ENCODE measurements at places on chromosomes 4 and X.

DNA sequence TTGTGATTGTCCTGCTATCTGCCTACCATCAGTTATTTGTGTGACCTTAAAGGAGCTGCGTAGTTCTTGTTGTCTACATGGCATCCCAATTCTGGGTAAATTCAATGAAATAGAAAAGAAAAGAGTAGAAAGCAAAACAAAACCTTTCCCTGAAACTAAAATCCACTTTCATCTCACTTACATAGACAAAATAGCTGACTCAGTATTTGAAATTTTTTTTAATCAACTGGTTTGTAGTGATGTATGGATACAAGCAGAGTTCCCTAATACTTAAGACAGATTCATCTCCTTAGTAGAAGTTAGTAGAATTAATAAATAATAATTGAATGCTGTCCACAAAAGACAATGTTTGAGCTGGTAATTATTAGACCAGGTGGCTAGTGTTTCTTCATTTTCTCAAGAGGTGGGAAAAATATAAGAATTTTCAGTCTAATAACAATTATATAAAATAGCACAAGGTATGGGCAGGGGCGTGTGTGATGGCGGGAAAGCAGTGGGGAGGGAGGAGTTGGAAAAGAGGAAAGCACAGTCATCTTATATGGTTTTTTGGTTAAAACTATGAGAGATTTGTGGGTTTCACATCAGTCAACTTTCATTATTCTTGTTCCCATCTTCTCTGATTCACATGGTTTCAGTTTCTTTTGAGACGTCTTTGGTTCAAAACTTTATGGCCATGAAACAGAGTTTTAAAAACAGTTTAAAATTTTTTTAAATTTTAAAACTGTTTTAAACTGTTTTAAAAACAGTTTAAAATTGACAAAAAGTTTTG is 275.2 kb downstream of the SPRY1 start:
- DNase-seq = peak; percentile 16

- no peak for DNase-seq
These were observed 81.2 kb downstream of the LDB2 start for GRCh38 chr4:16817286-16817685.

- no peak for DNase-seq
These were observed 423.1 kb downstream of the BCOR start for GRCh38 chrX:39674490-39675161.

DNA sequence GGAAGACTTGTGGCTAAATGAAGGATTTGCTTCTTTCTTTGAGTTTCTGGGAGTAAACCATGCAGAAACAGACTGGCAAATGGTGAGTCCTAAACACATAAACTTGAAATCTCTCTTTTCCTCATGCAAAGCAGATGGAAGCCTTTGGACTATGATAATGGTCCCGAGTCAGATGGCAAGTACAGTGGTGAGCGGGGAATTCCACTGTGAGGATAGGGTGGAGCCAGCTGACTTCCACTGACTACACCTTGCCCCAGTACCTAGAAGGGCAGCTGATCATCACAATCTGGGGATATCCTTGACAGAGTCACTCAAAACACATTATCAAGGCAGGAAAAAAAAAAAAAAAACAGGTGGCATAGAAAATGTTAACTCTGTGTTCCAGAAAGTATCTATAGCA is 34.3 kb downstream of the ENPEP start:
- DNase-seq = no peak

GRCh38 chrX:154487518-154488290 is 1.3 kb upstream of the UBL4A start:
- DNase-seq = no peak

GRCh38 chr4:60729194-60729593 is 470.9 kb upstream of the ADGRL3 start:
- DNase-seq = no peak

DNA sequence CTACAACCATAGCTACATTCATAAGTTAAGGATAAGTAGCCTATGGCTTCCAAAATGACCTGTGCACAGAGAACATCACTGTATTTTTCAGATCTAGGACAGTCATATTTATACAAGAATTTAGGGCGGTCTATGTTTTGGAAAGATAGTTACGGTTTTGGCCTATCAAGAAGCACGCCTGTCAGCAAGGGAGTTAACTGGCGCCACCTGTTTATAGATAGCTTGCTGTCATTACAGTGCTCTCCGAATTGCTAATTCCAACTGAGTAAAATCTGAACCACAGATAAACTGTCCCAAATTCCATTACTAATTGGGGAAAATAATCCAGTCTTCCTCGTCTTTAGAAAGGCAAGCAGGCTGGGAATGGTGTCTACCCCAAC is 646 bp downstream of the ABCB7 start:
- DNase-seq = no peak

- no peak for DNase-seq
These were observed 399.8 kb upstream of the MAD2L1 start for GRCh38 chr4:120466429-120466828.

GRCh38 chr4:140238351-140239056 is 84.5 kb upstream of the MAML3 start:
- DNase-seq = no peak

DNA sequence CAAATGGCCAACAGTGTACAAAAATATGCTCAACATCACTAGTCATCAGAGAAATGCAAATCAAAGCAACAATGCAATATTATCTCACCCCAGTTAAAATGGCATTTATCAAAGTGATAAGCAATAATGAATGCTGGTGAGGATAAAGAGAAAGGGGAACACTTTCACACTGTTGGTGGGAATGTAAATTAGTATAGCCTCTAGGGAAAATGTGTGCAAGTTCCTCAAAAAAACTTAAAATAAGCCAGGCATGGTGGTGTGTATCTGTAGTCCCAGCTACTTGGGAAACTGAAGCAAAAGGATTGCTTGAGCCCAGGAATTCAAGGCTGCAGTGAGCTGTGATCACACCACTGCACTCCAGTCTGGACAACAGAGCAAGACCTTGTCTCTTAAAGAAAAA is 572.1 kb downstream of the NLGN4X start:
- no peak for DNase-seq

DNA sequence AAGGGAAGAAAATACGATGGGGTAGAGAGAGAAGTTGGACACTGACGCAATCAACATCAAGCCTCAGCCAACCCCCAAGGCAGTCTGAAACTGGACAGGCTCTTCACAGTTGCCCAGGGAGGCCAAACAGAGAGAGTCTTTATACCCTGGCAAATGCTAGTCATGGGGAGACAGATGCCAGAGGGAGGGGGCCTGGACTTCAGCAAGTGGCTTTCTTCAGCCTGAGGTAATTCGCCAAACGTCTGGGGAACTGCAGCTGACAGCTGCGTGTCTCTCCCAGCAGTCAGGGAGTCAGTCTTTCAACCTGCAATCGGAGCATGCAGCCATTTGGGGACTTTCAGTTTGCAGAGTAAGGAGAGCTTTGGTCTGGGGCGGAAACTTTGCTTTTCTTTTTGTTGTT is 521.6 kb downstream of the TRIML1 start:
- no peak for DNase-seq

DNA sequence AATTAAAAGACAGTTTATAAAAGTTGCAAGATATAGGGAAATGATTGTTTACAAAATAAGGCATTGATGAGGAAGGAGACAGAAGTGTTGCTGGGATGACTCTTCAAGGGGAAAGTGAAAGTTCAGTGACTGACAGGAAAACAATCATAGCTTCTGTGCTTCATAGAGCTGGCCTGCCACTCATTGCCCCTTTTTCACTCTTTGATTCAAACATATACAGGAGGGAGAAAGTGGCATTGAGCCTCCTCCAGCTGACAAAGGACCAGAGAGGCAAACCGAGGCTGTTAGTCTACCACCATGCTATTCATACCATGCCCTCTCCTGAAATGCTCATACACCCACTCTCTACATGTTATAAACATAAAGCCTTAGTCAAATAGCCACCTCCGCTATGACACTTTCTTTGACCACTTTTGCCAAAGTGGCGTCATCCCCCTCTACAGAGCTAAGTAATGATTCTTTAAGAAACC is 79.2 kb upstream of the ATOH1 start:
- no peak for DNase-seq

DNA sequence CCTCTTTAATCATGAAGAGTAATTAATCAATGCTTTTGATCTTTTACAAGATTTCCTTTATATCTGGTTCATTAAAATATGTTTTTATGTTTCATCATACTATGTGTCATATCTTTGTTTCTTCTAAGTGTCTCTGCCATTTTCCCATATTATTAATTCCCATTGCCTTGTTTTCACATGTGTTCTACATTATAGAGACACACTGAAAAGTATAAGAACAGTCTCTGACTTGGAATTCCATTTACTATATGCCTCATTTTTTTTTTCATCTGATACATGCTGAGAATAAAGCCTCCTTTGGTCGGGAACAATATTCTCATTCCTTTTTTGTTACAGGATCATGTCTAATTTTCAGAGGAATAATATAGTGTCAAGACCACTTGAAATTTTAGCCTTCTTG is 4.3 kb downstream of the BANK1 start:
- DNase-seq = no peak

- DNase-seq = no peak
These were observed 164.6 kb upstream of the BCOR start for GRCh38 chrX:40262157-40263013.

DNA sequence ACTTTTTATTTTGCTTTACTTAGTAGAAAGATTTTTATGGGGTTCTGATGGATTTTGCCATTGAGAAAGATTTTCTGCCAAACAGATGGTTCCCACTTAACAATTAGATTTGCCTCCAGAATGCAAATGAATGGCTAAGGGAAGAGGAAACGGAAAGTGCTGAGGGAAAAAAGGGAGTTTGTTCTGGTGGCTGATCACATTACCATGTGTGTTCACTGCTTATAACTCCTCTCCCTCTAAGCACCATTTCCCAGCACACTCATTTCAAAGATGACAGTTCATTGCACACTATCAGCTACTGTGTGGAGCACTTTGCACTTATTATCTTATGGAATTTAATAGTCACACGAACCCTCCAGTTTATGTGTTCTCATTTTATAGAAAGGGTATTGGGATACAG is 68.0 kb upstream of the GRID2 start:
- DNase-seq = no peak

GRCh38 chr4:4875147-4875546 is 15.7 kb downstream of the MSX1 start:
- no peak for DNase-seq

GRCh38 chr4:180799798-180800197 is 1443.4 kb upstream of the TENM3 start:
- no peak for DNase-seq

DNA sequence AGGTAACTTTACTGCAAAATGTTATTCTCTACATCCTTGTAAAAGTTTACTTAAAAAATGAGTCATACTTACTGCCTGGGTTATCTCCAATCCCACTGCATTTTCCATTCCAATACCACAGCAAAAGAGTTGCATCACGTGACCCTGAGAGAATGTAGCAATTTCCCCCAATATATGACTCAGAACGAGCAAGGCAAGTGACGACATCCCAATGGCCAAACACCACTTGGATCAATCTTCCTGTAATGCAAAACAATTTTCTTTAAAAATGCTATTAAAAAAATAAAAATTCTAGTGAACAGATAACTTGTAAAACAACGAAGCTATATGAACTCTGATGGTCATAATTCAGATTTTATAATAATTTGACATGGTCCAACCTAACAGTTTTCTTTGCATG is 224.3 kb downstream of the DCLK2 start:
- peak; percentile 15 for DNase-seq

- no peak for DNase-seq
These were observed 278.8 kb downstream of the CFAP299 start for GRCh38 chr4:80614319-80614718.

- no peak for DNase-seq
These were observed 26.9 kb downstream of the ZNF41 start for GRCh38 chrX:47456080-47456479.

DNA sequence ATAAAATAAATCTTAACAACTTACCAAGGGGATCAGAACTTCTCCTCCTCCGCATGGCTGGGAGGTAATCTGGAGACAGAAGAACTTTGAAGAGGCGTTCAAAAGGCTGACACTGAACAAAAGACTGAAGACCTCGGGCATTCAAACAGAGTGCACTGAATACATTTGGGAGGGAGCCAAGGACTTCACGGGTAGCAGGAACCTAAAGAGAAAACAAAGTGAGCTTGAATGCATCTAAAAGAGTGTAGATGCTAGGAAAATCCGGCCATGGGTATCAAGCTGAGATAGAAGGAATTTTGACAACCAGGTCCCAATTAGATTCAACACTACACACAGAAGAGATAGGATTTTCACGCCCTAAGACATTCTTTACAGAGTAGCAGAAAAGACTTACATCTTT is 69.6 kb downstream of the HUWE1 start:
- DNase-seq = no peak

GRCh38 chr4:48639807-48640206 is 140.3 kb downstream of the FRYL start:
- DNase-seq = no peak

DNA sequence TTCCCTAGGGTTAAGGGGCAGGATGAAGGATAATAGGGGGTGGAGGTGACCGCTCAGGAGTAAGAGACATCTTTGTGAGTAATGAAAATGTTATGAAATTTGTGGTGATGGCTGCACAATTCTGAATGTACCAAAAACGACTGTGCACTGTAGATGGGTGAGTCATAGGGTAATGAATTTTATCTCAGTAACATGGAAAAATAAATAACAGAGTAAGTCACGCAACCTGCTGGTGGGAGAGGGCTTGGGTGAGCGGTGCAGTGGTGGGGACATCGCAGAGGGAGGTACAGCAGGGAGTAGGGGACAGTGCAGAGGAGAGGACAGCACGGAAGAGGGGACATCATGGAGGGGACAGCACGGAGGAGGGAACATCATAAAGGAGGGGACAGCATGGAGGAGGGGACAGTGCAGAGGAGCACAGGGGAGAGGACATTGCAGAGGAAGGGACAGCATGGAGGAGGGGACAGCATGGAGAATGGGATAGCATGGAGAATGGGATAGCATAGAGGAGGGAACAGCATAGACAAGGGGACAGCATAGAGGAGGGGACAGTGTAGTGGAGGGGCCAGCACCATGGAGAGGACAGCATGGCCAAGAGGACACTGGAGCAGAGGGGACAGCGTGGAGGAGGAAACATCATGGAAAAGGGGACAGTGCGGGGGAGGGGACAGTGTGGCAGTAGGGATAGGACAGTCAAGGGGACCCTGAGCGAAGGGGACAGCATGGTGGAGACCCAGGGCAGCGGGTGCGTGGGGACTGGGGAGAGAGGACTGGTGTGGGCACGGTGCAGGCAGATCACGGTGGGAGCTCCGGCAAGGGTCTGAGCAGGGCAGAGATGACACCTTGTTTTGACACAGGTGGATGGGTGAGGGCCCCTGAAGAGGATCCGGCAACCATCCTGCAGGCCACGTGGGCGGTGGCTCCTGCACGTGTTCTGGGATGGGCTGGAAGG is 68.5 kb upstream of the MXD4 start:
- no peak for DNase-seq

- no peak for DNase-seq
These were observed 560.8 kb downstream of the FGF13 start for GRCh38 chrX:138150709-138151108.
